Stimulated activated CD4-positive, alpha-beta T cell treated with anti-CD3 and anti-CD28 coated beads, TNF-alpha, amount 100 ng/mL, for 1 hour (primary cell): ENCODE measurements at places on chromosomes 6 and 20.

DNA sequence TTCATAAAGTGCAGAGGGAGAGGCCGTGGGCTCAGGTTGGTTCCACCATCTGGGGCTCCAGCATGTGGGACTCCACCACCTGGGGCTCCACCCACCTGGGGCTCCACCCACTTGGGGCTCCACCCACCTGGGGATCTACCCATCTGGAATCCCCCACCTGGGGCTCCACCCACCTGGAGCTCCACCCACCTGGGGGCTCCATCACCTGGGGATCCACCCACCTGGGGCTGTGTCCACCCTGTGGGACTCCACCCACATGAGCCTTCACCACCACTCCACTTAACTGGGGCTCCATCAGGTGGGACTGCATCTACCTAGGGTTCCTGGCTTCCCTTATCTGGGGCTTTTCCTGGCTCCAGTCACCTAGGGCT is 226.0 kb upstream of the CDYL start:
- no peak for DNase-seq

GRCh38 chr6:106450653-106451052 is 90.1 kb downstream of the CRYBG1 start:
- no peak for DNase-seq

DNA sequence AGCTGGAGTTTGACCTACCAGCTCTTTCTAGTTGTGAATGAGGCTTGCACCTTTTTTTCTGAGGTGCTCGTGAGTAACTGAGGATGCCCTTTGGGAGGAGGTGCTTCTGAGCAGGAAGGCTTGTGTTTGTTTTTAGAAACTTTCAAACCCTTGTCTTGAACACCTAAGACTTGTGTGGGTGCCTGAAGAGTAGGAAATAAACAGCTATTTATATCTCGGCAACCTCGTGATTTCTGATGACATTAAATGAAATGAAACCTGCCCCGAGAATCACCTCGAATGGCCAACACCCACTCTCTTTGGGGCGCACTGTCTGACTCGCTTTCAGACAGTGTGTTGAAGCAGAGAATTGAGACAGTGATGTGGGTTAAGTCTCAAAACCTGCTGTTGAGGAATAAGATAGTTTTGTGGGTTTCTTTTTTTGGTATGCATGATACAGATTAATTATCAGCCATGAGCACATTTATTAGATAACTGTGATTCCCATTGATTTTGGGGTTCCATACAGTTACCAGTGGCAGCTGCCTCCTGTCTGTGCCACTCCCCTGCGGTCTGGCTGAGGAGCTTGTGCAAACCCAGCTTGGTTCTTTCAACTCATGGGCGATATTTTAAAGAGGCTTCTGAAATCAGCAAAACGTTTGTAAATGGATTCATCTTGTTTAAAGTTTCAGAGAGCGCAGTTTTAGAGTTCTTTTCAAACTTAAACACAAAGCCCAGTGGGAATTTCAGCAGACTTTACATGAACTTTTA is 8.4 kb downstream of the IRF4 start:
- DNase-seq, result no peak

- no peak for DNase-seq
These were observed 27.3 kb downstream of the RIN2 start for GRCh38 chr20:19785173-19785982.

GRCh38 chr20:19761326-19761725 is 3.3 kb downstream of the RIN2 start:
- DNase-seq, result no peak
